ENCODE measurements at places on chromosomes 12 and 14.

GRCh38 chr14:95609398-95609990 lies 74.6 kb downstream of the GLRX5 start:
- DNase-seq = no peak

DNA sequence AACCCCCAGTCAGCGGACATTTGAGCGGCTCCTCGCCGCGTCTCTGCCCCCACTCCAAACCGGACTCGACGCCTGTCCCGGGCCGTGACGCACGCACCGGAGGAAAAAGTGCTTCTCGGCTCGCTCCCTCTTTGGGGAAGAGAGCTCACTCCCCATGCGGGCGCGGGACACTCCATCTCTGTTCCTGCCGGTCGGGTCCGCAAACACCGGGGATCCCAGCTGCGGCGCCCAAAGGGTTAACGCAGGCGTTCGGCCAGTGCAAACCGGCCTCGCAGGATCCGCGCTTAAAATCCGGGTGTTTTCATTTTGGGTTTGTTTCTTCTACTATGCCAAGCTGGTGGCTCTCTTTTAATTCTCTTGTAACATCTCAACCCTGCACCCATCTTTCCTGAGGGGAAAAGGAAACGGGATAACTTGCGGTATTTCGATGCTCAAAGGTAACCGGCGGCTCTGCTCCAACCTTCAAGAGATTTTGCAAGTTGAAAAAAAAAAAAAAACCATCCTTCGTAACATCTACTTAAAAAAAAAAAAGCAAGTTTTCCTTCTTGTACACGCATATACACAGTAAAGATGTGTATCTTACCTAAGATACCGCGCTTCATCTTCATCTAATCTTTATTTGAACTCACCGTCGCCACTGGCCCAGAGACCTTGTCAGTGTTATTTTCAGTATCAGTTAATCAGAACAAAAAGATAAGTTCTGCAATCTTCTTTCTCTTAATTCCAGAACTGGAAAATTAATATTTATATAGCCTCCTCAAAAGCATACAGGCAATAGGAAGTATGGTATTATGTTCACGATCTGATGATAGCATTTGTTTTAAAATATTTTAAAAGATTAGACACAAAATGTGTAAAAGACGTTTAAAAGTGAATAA lies 1.6 kb upstream of the ATP2B1 start:
- DNase-seq = no peak

DNA sequence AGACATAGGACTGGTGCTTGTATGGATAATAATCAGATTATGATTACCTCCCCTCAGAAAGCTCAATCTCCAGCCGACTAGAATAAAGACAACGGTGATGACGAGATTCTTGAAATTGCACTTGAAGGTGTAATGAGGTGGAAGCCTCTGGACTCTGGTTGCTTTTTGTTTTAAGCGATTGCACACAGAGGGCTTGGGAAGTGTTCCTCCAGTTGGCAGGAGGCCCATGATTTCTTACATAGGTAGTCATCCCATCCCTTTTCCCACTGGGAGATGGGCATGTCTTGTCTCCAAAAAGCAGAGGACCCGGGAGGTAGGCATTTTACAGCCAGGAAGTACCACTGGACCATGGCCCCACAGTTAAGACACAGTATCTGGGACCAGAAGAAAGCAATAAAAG lies 165.7 kb upstream of the FKBP4 start:
- DNase-seq = no peak

GRCh38 chr12:51362307-51362706 lies 15.8 kb upstream of the CELA1 start:
- DNase-seq = no peak

GRCh38 chr12:71270057-71270456 lies 112.3 kb upstream of the TSPAN8 start:
- DNase-seq = no peak

DNA sequence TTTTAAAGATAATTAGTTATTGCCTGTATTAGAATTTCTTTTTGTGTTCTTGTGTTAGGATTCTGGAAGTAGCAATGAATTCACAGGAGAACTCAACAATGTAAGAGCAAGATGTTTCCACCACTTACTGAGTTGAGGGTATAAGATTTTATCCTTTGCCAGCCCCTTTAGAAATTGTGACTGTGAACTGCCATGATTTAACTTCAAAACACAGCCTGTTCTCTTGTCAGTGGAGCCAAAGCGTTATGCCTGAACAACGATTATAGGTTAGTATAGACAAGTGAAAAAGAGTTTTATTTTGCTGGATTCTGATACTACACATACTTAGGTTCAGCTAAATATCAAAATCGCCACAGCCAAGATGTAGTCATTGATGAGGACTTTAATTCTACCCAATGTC lies 101.6 kb downstream of the CRADD start:
- DNase-seq = no peak

DNA sequence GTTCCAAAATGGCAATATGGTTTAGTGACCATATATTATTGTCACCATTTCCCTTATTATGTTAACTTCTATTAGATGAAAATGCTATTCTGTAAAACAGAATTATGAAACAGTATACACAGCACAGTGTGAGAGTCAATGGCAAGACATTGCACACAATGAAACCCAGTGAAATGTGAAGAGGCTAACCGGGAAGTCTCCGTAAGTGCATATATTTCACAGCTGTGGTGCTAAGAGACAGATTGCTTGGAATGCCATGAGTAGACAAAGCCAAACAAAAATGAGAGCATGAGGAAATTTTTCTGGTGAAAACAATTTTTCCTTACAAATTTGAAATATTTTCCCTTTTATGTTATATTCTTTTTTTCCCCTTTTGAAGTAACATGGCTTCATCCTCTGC lies 49.4 kb downstream of the DYRK2 start:
- no peak for DNase-seq

DNA sequence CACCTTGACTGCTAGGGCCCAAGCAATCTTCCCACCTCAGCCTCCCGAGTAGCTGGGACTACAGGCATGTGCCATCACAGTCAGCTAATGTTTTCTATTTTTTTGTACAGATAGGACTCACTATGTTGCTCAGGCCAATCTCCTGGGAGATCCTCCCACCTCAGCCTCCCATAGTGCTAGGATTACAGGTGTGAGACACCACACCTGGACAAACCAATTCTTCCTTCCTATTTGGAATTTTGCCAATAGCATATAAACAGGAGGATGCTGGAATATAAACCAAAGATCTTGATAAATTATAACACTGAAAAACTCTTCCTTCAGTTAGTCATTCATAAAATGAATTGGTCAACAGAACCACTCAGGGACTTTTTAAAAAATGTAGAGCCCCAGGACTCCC lies 8.4 kb downstream of the ACIN1 start:
- DNase-seq = peak; percentile 42

DNA sequence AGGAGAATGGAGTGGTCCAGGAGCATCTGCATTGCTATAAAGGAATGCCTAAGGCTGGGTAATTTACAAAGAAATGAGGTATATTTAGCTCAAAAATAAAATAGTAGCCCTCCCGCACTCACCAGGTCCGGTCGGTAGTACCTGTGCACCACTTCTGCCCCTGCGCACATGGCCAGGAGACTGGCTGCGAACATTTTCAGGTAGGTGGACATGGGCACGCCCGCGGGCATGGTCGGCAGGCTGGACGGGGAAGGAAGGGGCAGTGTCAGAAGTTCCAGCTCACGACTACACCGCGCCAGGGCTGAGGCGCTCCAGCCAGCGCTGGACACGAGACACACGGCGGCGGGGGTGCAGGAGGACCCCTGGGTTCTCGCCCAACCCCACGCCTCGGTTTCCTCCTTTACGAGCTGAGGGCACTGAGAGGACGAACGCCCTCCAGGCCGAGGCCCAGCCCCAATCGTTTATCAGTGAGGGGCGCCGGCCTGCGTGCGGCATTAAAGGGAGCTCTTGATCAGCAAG lies 9.1 kb upstream of the TDG start:
- no peak for DNase-seq
